ENCODE measurements at places on chromosomes 5 and 9.

DNA sequence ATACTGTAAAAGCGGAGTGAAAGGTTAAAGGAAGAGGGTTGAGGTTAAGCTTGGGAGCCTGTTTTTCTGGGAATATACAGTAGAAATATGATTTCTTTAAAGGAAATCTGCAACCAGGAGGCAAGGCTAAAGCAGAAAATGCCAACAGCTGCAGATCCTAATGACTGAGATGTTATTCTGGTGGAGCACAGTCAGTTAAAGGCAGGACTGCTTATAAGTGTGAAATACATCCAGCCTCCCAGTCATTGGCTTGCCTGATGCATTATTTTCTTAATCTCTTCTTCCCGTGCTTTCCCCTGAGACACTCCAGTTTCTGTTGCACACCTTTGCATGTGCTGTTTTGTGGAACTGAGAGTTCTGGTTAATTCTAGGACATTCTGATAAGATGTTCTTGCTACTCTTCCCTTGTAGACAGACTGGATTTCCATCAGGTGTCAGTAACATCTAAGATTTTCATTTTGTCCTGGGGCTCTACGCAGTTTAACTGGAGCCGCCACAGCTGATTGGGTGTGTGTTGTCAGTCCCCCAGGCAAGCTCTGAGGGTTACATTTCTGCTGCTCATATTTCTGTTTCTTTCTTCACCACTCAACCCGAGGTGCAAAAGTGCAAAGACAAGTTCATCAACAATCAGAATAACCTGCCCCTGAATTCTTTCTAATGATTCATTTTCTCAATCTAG, 44.4 kb downstream of the CAST start:
- no peak for DNase-seq

- peak; percentile 66 for DNase-seq
Observed at GRCh38 chr5:69261034-69261433, 26.3 kb downstream of the CDK7 start.

DNA sequence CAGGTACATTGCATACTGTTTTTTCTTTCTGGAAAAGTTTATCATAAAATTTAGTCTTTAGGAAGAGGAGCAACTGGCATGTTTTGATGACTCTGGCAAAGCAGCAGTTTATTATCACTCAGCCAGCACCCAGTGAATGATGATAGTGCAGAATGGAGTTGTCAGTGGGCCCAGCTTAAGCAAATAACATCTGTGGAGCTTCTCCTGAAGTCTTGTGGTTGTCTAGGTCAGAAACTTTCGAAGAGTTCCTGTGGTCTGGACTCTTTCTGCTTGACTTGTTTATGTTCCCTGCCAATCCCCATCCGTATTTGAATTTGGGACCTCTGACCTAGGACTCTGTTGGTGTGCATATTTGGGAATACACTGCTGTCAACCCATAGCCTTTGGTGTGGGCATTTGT, 38.1 kb upstream of the C5orf47 start:
- peak; percentile 82 for DNase-seq

- DNase-seq, result no peak
Observed at GRCh38 chr5:82659115-82659514, 381.0 kb upstream of the RPS23 start.

GRCh38 chr9:6495466-6495865, 82.5 kb downstream of the UHRF2 start:
- no peak for DNase-seq
